Stimulated activated CD8-positive, alpha-beta memory T cell treated with anti-CD3 and anti-CD28 coated beads, Interleukin-7, amount 100 ng/mL, for 4 hours (primary cell): ENCODE measurements at places on chromosomes 12 and 14.

DNA sequence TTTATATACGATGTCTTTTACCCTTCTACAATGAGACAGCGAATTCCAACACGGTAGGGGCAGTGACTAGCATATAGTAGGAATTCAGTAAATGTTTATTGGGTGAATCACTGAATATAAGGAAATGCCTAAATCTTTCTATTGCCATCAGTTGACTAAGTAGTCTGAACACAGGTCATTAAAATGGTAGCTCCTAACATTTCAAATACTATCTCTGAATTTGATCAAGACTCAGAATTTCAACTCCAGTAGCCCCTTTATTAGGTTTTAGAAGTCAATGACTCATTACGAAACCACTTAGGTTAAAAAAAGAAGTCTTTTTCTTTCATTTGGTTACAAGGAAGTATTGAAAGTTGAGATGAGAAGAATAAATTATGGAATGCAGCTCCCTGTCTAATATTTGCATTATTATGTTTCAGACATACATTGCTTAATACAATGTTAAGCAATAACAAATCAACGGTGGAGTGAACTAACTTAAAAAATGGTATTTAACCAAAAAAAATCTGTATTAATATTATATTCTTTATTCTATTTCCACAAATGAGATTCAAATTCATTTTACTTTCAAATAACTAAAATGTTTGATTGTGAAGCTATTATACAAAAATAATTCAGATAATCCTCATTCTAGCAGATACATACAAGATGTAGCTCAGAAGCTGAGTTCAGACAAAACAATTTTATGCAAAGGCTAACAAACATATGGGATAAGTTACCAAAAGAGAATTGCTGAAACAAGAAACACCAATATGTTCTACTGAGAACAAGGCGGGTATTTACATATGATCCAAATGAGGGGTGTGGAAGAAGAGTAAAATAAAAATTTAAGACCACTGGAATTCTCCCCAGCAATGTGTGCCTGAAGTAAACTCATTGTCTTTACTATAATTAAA is 302.7 kb downstream of the CEP128 start:
- no peak for DNase-seq

DNA sequence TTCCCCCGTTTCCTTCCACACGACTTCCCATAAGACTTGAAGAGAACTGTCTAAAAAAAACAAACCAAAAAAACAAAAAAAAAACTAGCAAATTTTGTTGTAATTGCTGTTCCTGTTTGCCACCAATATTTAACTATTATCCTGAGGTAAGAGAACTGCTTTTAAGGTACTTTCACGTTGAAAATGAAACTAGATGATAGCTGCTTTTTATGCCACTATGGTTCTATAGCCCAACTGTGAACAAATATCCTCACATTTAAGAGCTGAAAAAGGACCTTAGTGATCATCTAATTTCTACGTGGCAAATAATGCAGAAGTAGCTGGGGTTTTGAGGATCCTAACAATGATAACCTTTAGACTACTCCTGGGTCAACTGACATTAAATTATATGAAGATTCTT is 98.6 kb downstream of the TAOK3 start:
- no peak for DNase-seq

- DNase-seq: no peak
Measured at GRCh38 chr12:113796852-113797534, 169.1 kb downstream of the RBM19 start.

- no peak for DNase-seq
Measured at GRCh38 chr12:68622250-68622649, 11.6 kb downstream of the RAP1B start.

DNA sequence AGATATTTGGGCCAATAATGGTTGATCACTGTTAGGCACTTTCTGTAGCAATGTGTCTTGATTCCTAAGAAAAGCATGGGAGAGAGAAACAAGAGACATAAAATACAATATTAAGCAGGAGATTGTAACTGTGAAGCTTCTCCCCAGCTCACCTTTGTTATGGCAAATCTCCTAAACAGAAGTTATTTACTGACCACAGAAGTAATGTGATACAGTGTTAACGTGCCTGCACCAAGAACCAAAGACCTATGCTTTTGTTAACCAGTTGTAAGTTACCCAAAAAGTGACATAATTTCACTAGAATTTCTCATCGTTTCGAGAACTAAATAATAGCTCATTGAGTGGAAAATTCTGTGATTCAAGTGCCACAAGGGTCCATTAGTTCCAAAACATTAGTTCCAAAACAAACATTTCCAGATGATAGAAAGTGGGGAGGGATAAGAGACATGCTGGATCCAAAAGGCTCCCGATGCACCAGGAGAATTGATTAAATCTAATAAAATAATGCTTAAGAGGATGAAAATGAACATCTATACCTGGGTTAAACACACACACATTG is 14.3 kb downstream of the RERG start:
- no peak for DNase-seq

GRCh38 chr12:6996040-6996441 is 22.2 kb downstream of the LPCAT3 start:
- DNase-seq: no peak

GRCh38 chr14:65277027-65277426 is 135.5 kb upstream of the FUT8 start:
- DNase-seq: no peak

GRCh38 chr14:64733899-64734298 is 29.7 kb downstream of the PLEKHG3 start:
- DNase-seq: no peak

DNA sequence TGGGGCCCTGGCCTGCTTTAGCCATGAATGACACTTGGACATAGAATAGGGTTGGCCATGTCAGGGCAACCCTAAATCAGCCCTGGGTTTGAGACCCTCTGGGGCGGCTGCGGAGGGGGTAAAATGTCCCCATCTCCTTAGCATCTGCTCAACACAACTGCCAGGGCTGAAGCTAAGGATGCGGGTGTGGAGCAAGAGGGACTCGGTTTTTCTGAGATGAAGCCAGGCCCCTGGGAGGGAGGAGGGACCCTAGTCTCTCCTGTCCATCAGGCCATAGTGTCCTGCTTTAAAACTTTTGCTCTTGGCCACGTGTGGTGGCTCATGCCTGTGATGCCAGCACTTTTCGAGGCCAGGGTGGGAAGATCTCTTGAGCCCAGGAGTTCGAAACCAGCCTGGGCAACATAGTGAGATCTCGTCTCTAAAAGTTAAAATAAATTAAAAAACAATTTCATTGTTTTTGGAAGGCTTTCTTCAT is 778 bp upstream of the C1R start:
- no peak for DNase-seq

- no peak for DNase-seq
Measured at GRCh38 chr12:24049101-24049500, 99.6 kb upstream of the SOX5 start.

GRCh38 chr12:70451528-70451927 is 85.4 kb downstream of the KCNMB4 start:
- no peak for DNase-seq

- no peak for DNase-seq
Measured at GRCh38 chr12:94047781-94048567, 100.4 kb upstream of the PLXNC1 start.

DNA sequence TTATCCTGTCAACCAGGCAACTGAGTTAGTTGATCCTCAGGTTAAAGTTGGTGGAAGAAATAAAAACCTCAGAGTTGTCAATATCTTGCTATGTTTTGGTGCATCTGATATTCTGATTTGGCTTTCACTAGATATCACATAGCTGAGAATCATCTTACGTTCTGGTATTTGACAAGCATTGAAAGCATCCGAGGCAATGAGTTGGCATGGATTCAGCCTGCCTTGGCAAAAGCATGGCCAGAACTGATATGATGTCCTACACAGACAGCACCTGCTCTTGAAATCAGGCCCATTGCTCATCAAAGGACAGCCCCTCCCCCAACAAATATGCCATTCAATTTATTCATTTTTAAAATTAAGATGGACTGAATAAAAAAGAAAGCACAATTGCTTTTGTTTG is 320.7 kb upstream of the ATP2B1 start:
- no peak for DNase-seq

GRCh38 chr12:88307961-88308360 is 165.9 kb downstream of the TMTC3 start:
- no peak for DNase-seq

DNA sequence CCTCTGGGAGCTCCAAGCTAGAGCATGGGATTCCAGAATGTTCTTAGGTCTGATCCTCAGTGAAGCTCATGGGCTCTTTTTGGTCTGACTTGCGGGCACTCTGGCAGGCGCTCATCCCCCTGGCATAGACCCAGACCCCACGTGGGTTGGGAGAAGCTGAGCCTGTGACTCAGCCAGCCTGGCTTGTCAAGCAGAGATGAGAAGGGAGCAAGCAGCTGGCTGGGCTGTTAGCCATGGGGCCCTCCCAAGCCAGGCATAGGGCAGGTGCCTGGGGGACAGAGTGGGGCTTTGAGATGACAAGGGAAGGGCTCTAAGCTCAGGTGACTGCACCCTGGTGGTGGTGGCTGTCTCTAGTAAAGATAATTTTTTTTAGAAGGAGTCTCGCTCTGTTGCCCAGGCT is 80.3 kb upstream of the NOS1 start:
- no peak for DNase-seq

- DNase-seq: no peak
Measured at GRCh38 chr14:71232506-71232905, 325.2 kb downstream of the PCNX1 start.

- no peak for DNase-seq
Measured at GRCh38 chr12:122725452-122726079, 5.1 kb downstream of the HCAR1 start.

GRCh38 chr12:116613256-116613655 is 54.1 kb downstream of the MAP1LC3B2 start:
- DNase-seq: no peak

- no peak for DNase-seq
Measured at GRCh38 chr14:62885451-62885850, 159.8 kb downstream of the KCNH5 start.

DNA sequence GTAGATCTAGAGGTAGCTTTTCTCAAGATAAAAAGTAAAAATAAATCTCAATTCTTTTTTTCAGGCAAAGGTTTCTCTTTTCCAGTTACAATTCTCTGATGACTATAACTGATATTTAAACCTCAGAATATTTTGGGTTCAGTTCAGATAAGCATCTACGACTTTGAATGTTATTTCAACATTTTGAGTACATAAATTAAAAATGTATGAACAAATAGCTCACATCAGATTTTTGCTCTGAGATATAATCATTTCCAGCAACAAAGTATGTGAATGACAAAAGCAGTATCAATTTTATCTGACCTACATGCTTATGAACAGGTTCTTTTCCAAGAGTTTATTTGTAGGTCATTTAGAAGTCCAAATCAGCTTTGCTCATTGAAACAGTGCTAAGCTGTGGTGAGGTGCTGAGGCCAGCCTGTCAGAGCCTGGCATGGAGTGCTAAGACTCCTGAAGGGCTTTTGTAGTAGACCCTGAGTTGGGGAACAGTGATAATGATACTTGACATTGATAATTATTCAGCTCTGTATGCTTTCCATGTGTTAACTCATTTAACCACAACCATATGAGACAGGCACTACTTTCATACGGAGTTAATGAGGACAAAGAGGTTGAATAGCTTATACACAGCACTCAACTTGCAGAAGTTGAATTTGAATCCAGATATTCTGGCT is 205.0 kb upstream of the DCN start:
- no peak for DNase-seq

DNA sequence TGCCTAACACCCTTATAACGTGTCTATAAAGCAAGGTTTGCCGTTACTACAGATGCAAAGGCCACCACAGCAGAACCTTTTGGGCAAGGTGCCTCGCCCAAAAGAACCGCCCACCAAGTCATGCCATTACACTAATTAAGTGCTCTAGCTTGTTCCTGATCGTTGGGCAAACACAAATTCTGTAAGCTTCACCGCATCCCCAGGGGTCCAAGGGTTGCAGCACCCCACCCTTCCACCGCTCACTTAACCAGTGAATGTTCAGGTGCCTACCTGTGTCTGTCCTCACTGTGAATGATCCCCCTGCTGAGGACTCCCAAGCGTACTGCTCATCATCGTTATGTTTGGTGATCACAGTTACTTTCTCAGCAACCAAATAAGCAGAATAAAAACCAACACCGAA is 1.4 kb downstream of the HSP90AA1 start:
- no peak for DNase-seq

- DNase-seq: no peak
Measured at GRCh38 chr12:47889040-47889439, 15.8 kb downstream of the VDR start.

- no peak for DNase-seq
Measured at GRCh38 chr14:73627151-73627558, 14.8 kb downstream of the ACOT6 start.

- DNase-seq: no peak
Measured at GRCh38 chr14:79196216-79196615, 1015.1 kb downstream of the DIO2 start.

GRCh38 chr14:106652494-106652893 is 1126.1 kb downstream of the TMEM121 start:
- no peak for DNase-seq

- no peak for DNase-seq
Measured at GRCh38 chr14:62711351-62712023, 333.8 kb downstream of the KCNH5 start.

DNA sequence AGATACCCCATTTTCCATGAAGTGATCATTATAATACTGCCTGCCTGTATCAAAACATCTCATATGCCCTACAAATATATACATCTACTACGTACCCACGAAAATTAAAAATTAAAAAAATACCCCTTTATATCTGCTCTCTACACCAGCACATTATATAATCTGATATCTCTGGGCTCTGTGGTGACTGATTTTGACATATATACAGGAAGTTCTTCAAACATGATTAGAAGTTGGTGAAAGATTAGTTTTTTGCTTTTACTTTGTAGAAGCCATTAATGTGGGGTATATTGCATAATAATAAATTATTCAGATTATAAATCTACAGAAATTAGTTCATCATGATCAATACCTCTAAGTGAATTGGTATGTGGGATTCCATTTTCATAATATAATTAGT is 126.7 kb upstream of the MDM1 start:
- DNase-seq: no peak
